ENCODE measurements at places on chromosomes 7 and 10. TPM values are rescaled to one million over a fixed set of nuclear protein-coding genes. Genes with fewer than 3 reads are reported as not detected.

Gene PRDX3
- 231 TPM for total RNA-seq

- no peak for DNase-seq
Observed at GRCh38 chr10:12750526-12751201, 250.8 kb downstream of the CCDC3 start.

GRCh38 chr10:119268871-119269506, 61.6 kb downstream of the GRK5 start:
- peak; percentile 76 for DNase-seq

Gene CACNA2D1
- total RNA-seq, result 20.6 TPM

GRCh38 chr7:78191475-78192079, 393.0 kb downstream of the PHTF2 start:
- no peak for DNase-seq

Gene GJD4
- total RNA-seq, result not detected

Gene ELAPOR2
- 108 TPM for total RNA-seq

- DNase-seq, result no peak
Observed at GRCh38 chr7:7979558-7979957, 11.0 kb downstream of the GLCCI1 start.

- no peak for DNase-seq
Observed at GRCh38 chr7:135121868-135122267, 26.0 kb upstream of the TMEM140 start.

GRCh38 chr7:27250557-27251070, 8.0 kb downstream of the EVX1 start:
- no peak for DNase-seq

Gene MOGAT3
- total RNA-seq, result not detected

Gene FZD1
- total RNA-seq, result 6.0 TPM

Gene SPDYE5
- not detected for total RNA-seq

All from dermis blood vessel endothelial cell (primary cell).